ENCODE measurements at places on chromosomes 4 and X.

DNA sequence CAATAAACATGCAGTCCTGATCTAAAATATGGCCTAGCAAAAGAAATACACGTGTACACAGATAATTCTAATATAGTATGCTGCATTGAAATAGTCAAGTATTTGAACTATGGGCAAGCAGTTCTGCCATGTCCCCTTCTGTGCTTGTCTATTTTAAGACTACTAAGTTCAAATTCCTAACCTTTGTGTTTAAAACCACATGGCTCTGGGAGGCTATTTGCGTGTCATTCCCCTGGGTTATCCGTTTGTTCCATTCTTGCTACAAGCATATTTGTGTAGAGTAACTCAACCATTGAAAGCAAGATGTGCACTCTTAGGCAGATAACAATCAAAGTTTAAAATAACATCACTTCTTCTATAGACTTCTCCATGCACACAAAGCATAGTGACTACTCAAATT is 25.4 kb upstream of the TBC1D1 start:
- DNase-seq, result no peak

- no peak for DNase-seq
These were observed 8.0 kb downstream of the ZNF827 start for GRCh38 chr4:145930592-145930991.

- no peak for DNase-seq
These were observed 104.7 kb downstream of the ABLIM2 start for GRCh38 chr4:8053688-8054449.

DNA sequence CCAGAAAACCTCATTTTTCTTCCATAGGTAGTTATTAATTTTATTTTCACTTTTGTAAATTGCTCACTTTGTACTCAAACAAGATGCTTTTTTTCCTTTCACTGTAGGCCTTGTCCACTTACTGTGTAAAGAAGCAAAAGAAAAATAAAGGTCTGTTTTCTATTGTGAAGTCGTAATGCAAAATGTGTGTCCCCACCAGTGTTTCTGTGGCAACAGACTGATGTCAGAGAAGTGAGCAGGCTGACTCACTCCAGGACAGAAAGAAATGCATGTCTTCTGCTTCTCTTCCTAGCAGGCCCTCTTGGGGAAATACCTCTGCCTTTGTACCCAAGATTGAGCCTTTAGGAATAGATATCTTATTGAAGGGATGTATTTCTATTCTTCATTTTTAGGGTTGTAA is 30.3 kb downstream of the INPP4B start:
- DNase-seq, result no peak

GRCh38 chr4:172818901-172819300 is 349.7 kb upstream of the GALNT7 start:
- no peak for DNase-seq

DNA sequence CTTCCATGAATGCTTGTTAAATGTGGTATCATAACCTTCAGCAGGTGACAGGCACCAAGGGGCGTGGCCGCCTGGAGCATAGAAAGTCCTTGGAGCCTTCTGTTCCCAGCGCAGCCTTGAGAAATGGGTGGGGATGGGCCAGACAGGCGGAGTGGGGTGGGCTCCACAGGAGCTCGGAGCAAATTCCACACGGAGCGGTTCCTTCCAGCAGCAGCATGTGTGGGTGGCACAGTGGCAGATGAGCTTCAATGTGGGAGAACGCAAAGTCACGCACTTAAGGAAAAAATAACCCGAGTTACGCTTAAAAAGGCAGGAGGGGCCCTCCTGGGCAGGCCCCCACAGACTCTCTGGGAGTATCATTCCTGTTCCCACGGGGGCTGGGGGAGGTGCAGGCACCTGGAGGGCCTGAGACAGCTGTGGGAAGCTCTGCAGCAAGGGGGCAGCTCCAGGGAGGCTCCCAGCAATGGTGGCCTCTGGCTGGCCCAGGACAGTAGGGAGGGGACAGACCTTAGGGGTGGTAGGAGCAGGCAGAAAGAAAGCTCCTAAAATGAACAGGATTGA is 15.3 kb downstream of the TMEM271 start:
- no peak for DNase-seq

GRCh38 chrX:115047715-115048114 is 30.3 kb upstream of the IL13RA2 start:
- DNase-seq, result no peak

DNA sequence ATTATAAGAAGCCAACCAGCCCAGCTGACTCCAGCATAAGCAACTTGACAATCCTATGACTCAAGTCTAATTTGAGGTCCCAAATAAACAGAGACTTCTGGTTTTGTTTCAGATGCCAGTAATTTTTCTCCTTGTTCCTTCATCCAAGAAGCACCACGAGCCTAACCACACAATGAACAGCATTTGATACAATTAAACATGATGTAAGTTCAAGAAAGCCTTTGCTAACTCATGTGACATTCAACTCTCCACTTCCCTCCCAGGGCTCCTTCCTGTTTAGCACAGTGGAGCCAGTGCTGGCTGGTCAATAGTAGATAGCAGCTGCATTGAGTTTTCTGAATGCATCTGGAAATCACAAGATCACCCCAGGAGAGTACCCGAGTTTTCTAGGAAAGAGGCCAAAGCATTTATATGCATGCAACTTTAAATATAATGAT is 206.3 kb downstream of the ARHGAP24 start:
- no peak for DNase-seq

- no peak for DNase-seq
These were observed 18.0 kb upstream of the NFKB1 start for GRCh38 chr4:102483120-102483519.

GRCh38 chr4:71009086-71009485 is 15.6 kb downstream of the DCK start:
- no peak for DNase-seq

GRCh38 chrX:105464618-105465017 is 244.1 kb upstream of the TEX13A start:
- DNase-seq, result no peak

GRCh38 chr4:85370400-85371032 is 104.4 kb upstream of the ARHGAP24 start:
- DNase-seq, result no peak

GRCh38 chr4:85761803-85762528 is 287.0 kb downstream of the ARHGAP24 start:
- no peak for DNase-seq

DNA sequence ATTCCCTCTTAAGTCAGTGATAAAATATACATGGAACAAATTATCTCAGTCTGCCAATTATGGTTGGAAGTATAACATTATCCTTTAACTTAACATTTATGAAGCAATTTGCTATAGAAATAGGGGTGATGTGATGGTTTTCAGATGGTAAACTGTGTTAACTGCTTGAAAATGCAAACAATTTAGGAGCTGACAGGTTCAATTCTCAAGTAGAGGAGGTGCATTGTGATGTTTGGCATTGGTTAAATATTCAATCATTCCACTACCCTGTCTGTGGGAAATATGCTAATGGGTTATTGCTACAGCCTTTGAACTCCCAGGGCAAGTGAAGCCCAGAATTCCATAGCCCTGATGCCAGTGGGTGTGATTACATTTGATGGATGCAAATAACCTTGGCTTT is 243.4 kb upstream of the GK2 start:
- no peak for DNase-seq

DNA sequence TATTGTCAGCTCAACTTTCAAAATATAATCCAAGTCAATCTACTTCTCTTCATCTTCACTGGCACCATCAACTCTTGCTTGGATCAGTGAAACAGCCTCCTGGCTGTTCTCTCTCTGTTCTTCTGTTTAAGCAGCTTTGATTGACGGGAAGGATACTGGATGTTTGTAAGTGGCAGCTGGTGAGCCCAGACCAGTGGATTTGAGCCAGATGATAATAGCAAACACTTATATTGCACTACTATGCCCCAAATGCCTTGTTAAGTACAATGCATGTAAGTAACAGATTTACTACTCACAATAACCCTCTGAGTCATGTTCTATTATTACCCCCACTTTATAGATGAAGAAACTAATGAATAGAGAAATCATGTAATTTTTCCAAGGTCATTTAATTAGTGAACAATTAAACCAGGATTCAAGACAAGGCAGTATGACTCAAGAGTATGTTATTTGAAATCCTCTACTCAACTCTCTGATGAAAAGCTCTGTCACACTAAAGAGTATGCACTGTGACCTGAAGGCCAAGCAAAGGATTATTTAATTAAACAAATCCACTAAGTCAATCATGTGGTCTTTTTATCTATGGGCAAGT is 44.8 kb downstream of the SPANXN3 start:
- no peak for DNase-seq
